ENCODE measurements at places on chromosomes 7 and 10. TPM values are rescaled to one million over a fixed set of nuclear protein-coding genes. Genes with fewer than 3 reads are reported as not detected.

- DNase-seq: no peak
These were observed 1.2 kb downstream of the PDIA4 start for GRCh38 chr7:149027055-149027454.

Gene LRRC61
- 3.7 TPM for total RNA-seq

GRCh38 chr7:91082852-91083495 is 181.3 kb upstream of the FZD1 start:
- DNase-seq: no peak

Gene PTPRZ1
- 13.9 TPM for total RNA-seq

- DNase-seq: no peak
These were observed 161.0 kb downstream of the RNF216 start for GRCh38 chr7:5620459-5620881.

All from urinary bladder (tissue), 4 donors.